ENCODE measurements at places on chromosomes 11 and 22.

DNA sequence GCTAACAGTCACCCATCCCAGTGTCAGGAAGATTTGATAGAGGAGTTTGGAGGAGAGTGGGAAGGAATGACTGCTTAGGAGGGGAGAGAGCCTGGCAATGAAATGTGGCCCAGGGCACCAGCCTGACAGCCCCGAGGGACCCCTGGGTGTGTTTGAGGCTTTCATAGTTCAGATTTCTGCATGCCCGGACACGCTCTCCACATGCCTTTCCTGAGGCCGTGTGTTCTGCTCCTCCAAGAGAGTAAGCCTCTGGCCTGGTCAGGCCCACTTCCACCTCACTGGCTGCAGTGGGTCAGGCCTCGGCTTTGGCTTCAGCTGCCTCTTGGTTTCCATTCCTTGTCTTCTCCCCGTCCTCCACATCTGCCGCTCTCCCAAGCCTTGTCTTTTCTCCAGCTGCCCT, 78.4 kb downstream of the C22orf31 start:
- DNase-seq: no peak

DNA sequence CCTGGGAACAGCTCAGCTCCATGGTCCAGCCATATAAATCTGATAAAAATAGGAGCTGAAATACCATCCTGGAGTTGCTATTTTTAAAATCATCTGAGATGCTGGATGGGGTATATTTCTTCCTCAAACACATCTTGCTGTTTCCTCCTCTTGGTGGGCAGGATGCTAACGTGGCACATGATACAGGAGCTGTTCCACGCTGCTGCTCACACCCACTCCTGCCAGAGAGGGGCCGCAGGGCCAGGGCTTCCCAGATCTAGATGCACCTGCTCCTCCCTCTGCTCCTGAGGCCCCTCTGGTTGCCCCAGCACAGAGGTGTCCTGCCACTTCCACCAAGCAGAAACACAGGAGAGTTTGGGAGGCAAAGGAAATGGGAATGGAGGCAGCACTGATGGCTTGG, 3.3 kb upstream of the ST3GAL4 start:
- DNase-seq: no peak

DNA sequence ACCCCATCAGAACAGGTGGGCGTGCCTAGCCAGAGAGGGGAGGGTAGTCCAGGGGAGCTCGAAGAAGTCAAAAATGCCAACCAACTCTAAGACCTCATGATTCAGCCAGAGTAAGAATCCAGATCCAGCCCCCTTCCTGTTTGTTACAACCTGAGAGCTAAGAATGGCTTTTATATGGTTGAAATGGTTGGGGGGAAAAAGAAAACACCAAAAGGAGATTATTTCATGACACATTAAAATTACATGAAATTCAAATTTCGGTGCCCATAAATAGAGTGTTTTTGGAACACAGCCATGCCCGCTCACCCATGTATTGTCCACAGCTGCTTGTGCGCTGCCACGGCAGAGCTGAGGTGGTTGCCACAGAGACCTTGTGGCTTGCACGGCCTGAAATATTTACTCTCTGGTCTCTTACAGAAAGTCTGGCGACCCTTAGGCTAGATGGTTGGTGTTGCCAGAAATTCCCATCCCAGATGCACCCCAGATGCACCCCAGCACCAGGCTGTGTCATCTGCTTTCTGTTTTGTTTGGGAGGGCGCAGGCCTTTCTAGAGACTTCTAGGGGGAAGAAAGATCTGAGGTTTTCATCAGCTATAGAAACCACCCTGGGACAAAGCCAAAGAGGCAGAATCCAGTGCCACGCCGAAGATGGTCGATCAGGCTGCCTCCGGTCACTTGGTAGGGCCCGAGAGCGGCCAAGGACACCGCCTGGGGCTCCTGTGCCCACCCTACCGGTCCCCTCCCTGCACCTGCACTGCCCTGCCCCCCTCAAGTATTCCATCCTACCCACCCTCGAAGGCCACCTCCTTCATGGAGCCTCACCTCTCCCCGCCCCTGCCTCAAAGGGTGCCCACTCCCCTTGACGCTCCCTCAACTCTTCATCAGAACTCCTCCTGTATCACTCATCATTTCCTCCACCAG, 80.2 kb downstream of the DSCAML1 start:
- no peak for DNase-seq

DNA sequence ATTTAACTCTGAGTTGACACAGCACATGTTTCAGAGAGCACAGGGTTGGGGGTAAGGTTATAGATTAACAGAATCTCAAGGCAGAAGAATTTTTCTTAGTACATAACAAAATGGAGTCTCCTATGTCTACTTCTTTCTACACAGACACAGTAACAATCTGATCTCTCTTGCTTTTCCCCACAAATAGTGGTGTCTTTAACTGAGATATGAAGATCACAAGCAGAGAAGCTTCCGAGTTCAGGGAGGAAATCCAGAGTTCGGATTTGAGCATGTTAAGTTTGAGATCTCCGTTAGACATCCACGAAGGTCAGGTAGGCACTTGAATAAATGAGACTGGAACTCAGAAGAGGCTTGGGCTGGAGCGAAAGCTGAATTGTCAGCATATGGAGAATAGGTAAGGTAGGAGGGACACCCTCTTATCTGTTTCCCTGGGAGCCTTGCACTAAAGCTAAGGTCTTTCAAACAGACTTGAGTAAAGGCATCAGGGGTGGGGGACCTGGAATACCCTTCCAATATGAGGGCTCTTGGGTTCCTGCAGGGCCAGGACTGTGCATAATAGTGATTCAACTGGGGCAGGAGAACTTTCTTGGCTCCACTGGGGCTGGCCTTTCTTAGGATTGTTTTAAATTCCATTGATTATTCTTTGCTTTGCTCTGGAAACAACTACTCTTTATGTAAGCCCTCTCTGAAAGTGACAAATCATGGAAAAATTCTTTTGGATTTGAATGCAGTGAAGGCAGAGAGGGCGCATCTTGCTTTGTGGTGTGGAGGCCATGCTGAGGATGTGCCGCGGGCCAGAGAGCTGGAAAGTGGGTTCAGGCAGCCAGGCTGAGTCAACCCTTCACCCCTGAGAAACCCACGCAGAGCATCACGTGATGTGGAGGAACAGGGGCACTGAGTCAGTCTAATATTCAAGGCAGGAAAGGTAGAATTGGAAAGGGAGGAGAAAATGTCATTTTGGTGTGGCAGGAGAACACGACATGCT, 62.7 kb upstream of the AMPD3 start:
- DNase-seq: peak; percentile 38

GRCh38 chr11:82811369-82811768, 77.7 kb upstream of the FAM181B start:
- no peak for DNase-seq

DNA sequence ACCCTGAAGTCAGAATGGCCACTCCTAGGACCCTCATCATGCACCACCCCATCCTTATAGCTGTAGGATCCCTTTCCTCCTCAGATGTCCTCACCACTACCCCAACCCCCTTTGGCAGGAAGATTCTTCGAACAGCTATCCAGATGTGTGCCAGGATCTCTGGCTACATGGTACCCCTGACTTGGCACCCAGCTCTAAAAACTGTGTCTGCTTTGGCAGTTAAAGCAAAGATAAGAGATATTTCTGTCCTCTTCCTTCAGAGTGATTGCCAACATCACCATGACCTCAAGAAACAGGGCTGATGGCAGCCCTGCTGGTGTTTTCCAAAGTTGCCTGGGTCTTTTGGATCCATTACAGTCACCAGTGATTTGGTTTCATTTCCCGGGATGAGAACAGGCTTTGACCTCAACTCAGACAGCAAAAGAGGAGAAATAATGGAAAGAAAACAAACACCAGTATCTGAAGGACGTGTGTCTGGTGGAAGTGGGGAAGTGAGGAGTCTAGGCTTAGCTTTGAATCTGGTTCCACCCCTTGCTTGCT, 4.3 kb upstream of the NRIP3 start:
- DNase-seq: no peak

DNA sequence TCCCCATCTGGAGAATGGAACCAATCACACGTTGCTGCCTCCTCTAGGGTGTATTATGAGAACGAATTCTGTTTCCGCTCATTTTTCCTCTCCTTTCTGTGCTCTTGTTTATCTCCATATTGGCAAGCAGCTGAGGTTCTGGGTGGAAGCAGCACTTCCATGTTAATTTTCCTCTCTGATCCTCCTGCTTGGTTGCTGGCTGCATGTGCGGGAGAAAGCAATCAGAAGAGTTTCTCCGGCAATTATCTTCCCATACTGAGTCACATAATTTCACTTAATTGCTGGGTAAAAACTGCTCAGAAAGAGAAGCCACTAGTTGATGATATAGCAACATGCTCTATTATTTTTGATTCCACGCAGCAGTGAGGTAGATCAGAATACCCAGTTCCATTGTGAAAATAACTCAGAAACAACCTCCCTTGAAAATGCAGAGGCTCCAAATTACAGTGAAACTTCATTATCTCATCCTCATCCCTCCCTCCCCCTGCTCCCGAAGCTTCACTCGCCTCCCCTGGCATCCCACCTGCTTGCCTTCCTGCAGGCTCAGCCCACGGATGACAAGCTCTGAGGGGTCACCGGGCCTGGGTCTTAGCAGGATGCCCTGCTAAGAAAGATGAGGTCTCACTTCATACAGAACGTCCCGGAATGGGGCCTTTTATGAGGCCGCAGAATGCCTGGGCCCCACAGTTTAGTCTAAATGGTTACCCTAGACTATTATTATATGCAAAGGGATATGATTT, 20.4 kb downstream of the FXYD6 start:
- no peak for DNase-seq

GRCh38 chr22:28907311-28908008, 24.1 kb downstream of the ZNRF3 start:
- DNase-seq: no peak

GRCh38 chr11:65425971-65426838, 3.6 kb downstream of the NEAT1 start:
- DNase-seq: no peak
